CMK (cell line): ENCODE measurements at places on chromosomes 4 and X.
A peak's percentile ranks its signal among the peaks of the same experiment; 100 is the strongest.

- DNase-seq, result no peak
Measured at GRCh38 chr4:156939139-156939538, 32.5 kb downstream of the PDGFC start.

DNA sequence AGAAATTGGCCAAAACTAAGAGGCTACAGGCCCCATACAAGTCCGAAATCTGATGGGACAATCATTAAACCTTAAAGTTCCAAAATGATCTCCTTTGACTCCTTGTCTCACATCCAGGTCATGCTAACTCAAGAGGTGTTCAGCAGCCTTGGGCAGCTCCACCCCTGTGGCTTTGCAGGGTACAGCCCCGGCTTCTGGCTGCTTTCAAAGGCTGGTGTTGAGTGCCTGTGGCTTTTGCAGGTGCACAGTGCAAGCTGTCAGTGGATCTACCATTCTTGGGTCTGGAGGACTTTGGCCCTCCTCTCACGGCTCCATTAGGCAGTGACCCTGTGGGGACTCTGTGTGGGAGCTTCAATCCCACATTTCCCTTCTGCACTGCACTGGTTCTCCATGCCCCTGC lies 329.1 kb upstream of the MAD2L1 start:
- DNase-seq, result no peak

DNA sequence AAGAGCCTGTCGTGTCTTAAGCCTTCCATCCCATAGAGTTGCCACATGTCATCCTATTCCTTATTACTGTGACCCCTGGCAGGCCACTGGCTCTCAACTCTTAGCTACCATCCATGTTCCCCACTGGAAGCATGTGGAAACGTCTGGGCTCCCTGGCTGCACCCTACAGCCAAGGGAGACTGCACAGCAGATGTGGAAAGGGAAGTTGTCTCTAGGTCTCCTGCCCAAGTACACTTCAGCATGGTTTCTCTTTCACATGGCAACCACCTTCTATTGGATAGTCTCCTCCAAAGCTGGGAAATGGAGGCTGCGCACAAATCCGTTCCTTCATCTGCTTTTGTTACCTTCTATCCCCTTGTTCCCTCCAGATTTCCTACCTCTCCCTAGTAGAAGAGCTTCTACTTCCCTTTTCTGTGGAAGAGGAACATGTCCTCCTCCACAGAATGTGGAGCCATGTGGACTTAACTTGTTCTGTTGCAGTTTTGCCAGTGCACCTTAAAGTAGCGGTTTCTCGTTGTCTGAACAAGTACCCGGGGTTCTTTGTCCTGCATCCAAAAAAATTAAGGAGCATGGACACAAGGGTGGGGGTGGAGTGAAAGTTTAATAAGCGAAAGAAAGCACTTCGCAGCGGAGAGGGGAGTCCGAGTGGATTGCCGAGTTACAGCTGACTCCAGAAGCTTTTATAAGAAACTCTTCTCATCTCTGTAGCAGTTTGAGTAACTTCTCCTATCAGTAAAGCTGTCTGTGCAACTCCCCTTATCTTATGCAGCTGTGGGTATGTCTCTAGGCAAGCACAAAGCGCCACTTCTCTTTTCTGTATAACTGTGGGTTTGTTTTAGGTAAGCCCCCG lies 52.5 kb downstream of the HMGB2 start:
- peak; percentile 20 for DNase-seq

DNA sequence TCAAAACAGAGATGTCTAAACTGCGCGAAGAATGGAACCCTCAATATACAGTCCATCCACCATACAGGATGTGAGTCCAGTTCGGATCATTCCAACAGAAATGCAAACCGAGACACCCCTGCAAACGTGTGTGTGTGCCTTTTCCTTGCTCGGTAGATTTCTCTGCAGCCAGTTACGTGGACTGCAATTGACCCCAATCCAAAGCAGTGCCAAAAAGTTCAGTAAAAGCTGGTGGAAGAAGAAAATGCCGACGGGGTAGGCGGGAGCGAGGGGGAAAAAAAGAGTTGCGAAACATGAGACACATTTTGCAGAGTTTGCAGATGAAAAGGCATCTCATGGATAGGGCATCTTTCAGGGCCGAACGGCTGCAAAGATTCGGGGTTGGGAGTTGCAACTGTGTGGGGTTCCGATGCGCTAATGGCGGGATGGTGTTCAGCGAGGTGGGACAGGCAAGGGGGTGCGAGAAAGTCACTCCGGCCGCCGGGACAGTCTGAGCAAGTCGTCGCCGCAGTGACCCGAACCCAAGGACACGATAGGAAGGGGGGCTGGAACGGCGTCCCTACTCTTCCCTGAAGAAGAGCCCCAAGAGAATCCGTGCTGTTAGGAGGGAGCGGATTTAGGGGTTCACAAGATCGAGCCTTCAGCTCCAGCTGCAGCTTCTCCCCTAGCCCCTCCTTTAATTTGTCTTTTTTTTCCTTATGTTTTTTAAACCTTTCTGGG lies 3.8 kb downstream of the PHOX2B start:
- DNase-seq, result no peak

DNA sequence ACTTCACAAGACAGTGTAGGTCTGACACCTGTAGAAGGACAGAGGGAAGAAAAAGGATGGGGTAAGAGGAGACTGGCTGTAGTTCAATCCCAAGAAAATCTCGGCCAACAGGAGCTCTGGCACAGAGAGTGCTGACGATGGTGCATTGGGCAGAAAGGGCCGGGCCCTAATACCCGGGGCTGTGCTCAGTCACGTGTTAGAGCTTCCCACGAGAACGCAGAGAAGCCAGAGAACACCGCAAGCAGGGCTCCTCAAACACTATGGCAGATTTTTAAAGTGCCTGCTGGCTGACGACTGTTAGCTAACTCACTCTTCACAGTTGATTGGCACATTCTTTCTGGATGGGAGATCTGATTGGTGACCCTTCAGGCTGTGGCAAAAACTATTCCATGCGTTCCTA lies 35.5 kb downstream of the EREG start:
- no peak for DNase-seq

- DNase-seq, result no peak
Measured at GRCh38 chr4:110808351-110808878, 185.5 kb upstream of the PITX2 start.

GRCh38 chr4:125836597-125837195 lies 521.9 kb downstream of the FAT4 start:
- no peak for DNase-seq

DNA sequence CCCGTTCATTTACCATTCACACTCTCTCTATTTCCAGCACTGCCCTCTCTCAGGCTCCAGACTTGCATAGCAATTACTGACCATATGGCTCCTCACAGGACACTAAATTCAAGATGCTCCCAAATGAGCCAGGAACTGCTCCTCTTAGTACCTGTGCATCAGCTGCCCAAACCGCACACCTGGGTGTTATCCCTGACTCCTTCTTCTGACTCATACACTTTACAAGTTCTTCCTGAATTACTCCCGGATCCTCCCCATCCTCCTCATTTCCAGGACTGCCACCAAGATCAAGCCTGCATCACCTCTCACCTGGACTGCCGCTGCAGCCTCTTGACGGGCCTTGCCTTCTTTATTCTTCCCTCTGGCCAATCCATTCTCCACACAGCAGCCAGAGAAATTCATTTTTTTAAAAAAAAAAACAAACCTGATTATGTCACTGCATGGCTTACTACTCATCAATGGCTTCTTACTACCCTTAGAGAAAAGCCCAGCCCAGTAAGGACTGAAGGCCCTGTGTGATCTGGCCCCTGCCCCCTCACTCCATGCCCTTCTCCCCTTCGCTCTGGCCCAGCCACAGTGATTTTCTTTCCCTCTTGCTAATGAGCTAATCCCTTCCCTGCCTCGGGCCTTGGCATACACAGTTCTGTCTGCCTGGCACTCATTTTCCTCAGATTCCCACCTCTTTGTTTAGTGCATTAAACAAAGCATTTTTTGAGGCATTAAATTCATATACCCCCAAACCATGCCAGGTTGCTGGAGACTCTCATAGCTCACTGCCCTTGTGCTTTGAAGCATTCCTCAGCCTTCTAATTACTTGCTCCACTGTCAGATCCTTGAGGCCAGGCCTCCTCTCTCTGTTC lies 92.0 kb downstream of the PDGFRA start:
- DNase-seq, result no peak

- DNase-seq, result no peak
Measured at GRCh38 chr4:1285151-1285789, 4.4 kb upstream of the MAEA start.

DNA sequence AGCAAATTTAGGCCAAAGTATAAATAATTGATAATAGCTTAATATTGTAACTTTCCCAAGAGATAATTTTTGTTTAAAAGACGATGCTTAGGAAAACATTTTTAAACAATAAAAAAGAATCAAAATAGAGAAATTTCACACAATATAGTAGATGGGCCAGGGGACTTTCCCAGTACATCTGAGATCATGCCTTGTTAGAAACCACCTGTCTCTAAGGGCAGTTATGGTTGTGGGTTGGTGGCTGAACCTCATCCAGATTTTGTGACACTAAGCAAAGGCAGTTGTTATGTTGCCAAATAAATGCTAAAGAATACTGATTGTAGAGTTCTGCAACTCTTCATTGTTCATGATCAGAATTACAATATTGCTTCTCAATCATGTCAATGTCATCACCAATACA lies 270.6 kb downstream of the BANK1 start:
- DNase-seq, result no peak

- DNase-seq, result no peak
Measured at GRCh38 chr4:123841447-123842121, 445.0 kb downstream of the SPRY1 start.

- DNase-seq, result no peak
Measured at GRCh38 chr4:119118397-119118796, 17.2 kb upstream of the MYOZ2 start.
